COLO829 (cell line): ENCODE measurements at places on chromosomes 1 and 21.

DNA sequence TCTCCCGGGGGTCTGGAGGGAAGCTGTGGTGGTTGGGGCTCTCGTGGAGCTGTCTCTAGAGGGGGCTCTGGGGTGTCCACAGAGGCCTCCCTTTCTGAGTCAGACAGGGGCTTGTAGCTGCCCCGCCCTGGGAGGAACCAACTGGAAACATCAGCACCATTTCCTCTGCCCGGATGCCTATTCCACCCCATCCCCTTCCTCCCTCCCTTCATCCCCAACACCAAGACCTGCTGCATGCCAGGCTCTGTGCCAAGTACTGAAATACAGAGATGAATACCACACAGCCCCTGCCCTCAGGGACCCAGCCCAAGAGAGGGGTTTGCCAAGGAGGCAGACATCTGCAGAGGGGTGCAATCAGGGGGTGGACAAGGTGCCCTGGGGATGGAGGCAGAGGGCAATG, 125.6 kb upstream of the ADAR start:
- DNase-seq, result no peak

- DNase-seq, result no peak
Observed at GRCh38 chr1:2472109-2472508, 4.0 kb upstream of the PLCH2 start.

GRCh38 chr1:56268519-56269140, 310.7 kb downstream of the PLPP3 start:
- DNase-seq, result no peak

DNA sequence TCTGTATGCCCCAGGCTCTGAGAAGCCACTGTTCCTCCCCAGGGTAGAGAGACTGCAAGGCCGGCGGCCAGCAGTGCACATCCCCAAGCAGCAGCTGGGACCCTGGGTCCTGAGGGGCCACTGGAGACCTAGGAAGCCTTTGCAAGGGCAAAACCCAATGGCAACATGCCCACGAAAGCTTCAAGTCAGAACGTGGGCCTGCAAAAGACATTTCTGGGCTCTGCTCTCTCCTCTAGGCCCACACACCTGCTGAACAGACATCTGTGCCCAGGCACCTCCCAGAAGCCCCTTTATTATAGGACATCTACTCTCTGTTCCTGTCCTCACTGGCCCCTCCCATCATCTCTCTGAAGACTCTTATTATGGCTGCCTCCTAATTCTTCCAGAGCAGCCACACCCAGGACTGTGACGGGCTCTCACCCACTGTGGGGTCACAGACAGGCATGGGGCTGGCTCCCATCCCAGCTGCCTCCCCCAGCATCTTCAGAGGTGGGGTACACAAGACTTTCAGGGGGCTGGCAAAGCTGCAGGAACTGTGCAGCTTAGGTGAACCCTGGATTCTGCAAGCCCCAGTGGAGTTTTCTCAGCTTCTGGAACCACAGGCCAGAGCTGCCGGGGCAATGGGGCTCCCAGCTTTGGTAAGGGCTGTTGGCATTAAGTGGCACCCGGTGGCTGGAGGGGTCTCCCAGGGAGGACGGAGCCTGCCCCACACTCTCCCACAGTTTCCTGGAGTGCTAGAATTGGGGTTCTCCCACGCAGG, 12.6 kb downstream of the TRIM11 start:
- DNase-seq, result no peak

DNA sequence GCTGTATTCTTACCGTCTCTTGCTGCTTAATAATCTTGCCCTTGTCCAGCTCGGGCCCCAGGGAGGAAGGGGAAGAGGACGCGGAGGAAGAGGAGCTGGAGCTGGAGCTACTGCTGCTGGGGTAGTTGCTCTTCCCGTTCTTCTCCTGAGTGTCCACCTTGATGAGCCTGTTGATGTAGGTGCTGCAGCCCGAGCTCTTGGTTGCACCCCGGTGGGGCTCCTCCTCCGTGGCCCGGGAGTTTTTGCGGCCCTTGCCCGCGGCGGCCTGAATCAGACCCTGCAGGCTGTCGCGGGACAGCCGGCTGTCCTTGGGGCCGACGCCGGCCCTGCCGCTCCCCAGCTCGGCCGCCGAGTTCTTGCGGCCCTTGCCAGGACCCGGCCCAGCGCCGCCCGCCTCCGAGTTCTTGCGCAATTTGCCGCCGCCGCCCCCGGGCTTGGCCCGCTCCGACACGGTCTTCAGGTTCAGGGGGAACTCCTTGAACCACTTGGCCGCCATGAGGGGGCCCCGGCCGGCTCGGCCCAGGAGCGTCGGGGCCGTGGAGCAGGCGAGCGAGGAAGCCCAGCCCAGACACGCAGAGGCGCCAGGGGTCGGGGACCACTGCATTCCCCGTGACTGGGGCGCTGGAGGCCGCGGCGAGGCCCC, 475 bp upstream of the TDRD10 start:
- DNase-seq, result no peak

GRCh38 chr1:109762039-109762585, 1.6 kb downstream of the EPS8L3 start:
- no peak for DNase-seq

DNA sequence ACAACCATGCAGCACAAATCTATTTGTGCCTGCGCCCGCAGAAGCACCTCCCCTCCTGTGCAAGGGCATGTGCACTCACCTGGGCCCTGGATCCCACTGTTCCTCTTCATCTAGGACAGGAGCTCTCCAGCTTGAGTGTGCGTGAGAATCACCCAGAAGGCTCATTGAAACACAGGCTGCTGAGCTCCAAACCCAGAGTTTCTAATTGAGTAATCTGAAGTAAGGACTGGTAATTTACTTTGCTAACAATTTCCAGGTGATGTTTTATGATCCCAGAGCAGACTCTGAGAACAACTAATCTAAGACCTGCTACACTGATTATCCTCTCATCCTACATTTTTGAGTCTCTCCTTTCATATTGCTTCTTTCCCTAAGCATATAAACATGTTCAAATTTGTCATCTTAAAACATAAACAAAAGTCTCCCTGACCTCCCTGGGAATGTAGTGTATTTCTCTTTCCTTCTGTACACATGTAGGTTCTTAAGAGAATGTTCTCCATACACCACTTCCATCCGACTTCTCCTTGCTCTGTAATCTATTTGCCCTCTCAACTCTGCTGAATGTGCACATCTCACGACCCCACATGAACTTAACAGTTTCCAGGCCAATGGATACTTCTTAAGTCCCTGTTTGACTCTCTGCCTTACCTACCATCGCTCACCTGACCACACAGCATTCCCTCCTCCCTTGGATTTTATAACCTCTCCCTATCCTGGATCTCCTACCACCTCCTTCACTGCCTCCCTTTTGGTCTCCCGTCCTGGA, 522.5 kb downstream of the SMYD3 start:
- DNase-seq, result no peak

DNA sequence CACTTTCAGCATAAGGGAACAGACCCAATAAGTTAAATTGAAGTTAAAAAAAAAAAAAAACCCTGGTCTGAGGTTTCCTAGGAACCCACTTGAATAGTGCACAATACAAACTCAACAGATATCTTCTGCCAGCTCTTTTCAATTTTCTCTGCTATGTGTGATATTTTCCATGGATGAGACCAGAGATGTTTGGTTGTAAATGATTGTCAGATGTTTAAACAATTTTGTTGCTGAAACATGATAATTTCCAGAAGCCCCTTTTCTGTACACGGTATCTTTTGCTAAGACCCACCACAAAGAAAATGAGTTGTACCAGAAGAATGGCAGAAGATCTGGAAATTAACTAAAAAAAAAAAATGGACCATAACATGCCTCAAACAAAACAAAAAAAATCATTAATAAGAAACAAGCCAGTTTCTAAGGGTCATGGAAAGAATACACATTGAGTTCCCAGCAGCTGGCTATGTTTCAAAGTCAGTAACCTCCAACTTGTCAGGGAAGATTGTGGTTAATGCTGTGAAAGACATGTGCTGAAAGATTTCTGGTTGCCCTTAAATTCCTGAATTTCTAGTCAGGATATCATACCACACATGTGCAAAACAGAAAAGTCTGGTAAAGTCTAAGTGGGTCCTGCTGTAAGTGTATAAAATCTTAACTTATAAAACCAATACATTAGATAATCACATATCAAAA, 35.6 kb upstream of the MGST3 start:
- no peak for DNase-seq
